ENCODE measurements at places on chromosomes 1 and 21.

GRCh38 chr1:73176902-73177301 lies 894.6 kb upstream of the NEGR1 start:
- DNase-seq: no peak

- no peak for DNase-seq
Measured at GRCh38 chr1:94843846-94844245, 23.7 kb downstream of the SLC44A3 start.

GRCh38 chr1:2267051-2267830 lies 39.1 kb downstream of the SKI start:
- no peak for DNase-seq

DNA sequence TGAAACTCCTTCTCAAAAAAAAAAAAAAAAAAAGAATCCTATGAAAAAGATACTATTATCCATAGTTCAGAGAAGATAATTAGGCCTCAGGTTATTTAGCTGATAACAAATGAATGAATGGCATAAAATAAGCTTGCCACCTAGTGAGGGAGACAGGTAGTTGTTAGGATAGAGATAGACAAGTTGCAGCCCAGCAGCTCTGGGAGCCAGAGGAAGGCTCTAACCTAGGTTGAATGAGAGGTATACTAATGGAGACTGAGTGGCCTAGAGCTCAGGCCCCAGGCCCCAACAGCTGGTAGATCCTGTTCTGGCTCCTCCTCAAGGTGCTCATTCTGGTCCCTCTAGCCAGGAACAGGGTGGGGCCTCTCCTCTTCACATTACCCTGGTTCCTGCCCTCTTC lies 20.6 kb upstream of the RSPO1 start:
- DNase-seq: no peak
